ENCODE measurements at places on chromosomes 12 and 14. TPM values are rescaled to one million over a fixed set of nuclear protein-coding genes. Genes with fewer than 3 reads are reported as not detected.

DNA sequence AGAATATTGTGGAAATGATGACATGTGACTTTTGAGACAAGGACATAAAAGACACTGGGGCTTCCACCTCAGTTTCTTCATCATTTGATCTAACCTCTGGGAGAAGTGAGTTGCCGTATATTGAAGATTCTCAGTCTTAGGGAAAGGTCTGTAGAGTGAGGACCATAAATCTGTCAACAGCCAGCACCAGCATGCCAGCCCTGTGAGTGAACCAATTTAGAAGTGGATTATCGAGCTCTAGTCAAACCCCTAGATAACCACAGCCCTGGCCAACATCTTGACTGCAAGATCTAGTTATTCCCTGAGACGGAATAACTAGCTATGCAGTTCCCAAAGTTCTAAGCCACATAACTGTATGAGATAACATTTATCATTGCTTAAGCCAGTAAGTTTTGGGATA, 108.8 kb upstream of the PTPRR start:
- no peak for DNase-seq

- no peak for DNase-seq
Measured at GRCh38 chr12:15669256-15669948, 119.8 kb downstream of the EPS8 start.

DNA sequence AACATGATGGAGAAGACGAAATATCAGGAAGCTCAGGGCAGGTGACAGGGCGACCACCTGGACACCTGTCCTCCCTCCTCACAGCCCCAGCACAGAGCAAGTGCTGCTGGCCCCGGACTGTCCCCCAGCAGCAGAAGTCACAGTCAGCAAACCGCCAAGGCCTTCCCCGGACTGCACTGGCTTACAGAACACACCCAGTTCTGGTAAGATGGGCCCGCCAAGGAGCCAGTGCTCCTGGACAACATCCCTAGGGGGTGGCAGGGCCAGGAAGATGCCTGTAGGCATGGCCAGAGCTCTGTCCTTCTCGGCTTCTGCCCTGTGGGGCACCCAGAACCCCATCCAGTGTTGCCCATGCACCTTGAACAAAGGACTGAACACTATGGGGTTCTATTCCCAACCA, 77.9 kb downstream of the BCL11B start:
- DNase-seq: no peak

- no peak for DNase-seq
Measured at GRCh38 chr12:122167356-122167925, 6.6 kb downstream of the IL31 start.

Gene IFNG-AS1
- not detected for total RNA-seq

Gene NANOG
- not detected for total RNA-seq

Gene RNASE1
- total RNA-seq: 888 TPM

Gene SMIM41
- total RNA-seq: 6.1 TPM

Gene NEUROD4
- total RNA-seq: not detected

Data from upper lobe of right lung (tissue), 1 donor.